ENCODE measurements at places on chromosomes 6 and 20.
A peak's percentile ranks its signal among the peaks of the same experiment; 100 is the strongest.

DNA sequence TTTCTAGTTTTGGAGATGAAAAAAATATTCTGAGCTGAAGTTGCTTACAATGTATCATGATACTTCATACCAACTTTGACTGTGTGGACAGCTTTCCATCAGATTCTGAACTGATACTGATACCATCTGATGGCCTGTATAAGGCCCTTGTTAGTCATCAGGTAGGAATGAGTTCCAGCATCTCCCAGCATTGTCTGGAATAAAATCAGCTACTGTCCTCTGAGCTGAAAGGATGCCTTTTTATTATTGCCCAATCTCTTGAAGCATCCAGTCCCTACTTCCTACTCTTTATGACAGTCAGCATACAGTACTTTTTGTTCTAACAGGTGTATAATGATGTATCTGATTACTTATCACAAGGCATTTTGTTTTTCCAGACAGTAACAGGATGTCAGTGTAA is 70.6 kb upstream of the EYA4 start:
- DNase-seq, result peak; percentile 23

- DNase-seq, result no peak
Measured at GRCh38 chr20:24208652-24209051, 220.1 kb upstream of the GGTLC1 start.

GRCh38 chr6:63368347-63368746 is 48.6 kb upstream of the LGSN start:
- DNase-seq, result no peak

GRCh38 chr6:124888581-124889371 is 73.5 kb upstream of the RNF217 start:
- no peak for DNase-seq

- no peak for DNase-seq
Measured at GRCh38 chr6:79864001-79864400, 83.4 kb downstream of the ELOVL4 start.

DNA sequence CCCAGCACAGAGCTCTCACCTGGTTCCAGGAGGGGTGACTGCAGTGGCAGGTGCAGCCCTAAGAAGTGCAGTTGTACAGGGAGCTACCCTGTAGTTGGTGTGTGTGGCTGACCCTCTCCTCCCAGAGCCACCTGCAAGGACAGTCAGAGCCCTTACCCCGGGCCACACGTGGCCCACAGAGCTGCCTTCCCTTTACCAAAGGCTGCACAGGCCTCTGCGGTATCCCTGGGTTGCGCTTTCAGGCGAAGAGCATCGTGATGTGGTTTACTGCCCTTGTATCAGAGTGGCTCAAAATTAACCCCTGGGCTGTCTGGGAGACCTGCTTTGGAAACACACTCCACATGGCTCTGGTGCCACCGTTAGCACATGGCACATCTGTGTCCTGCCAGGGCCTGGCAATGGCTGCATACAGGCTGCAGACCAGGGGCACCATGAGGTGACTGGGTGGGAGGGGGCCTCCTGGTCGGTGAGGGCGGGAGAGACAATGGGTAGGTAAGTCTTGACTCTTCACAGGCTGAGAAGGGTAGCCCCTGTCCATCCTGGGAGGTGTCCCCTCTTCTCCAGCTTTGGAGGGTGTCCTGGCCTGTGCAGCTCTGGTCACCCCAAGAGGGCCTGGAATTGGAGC is 81.5 kb downstream of the CDH4 start:
- DNase-seq, result no peak

GRCh38 chr6:52231406-52232127 is 12.7 kb downstream of the IL17F start:
- peak; percentile 52 for DNase-seq

DNA sequence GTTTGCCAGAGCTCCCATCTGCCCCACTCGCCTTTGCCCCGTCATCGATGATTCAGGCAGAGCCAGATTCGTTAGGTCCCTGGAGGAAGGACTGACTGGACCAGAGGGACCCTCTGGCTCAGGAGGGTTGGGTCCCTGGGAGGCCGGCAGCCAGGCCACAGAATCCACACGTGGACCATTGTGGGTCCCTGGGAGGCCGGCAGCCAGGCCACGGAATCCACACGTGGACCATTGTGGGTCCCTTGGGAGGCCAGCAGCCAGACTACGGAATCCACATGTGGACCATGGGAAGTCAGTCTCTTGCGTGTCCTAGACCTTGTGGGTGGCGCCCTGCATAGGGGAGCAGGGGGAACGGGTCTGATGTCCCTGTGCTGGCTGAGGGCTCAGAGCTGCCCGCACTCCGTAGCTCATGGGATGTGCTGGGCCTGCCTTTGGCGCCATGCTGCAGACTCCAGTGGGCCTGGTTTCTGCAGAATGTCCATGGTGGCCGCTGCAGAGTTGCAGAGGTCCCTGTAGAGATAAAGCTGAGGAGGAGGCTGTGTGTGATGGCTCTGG is 23.5 kb downstream of the UCKL1 start:
- DNase-seq, result no peak

- DNase-seq, result no peak
Measured at GRCh38 chr6:149965194-149966020, 1.7 kb downstream of the ULBP1 start.

GRCh38 chr20:38261054-38261390 is 487 bp upstream of the KIAA1755 start:
- no peak for DNase-seq

DNA sequence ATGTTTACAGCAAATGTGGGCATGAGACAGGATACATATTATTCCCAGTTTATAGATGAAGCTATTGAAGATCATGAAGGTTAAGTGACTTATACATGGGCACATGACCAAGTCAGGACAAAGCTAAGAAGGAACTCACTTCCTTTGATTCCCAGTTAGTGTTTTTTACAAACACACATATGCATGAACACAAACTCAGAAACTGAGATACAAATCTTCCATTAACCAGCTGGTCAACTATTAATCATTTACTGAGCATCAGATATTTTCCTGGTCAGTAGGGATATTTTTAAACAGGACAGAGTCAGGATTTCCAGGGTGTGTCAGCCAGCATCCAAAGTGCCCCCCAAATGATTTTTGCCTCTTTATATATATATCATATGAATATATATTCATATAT is 222.2 kb downstream of the OGFRL1 start:
- no peak for DNase-seq

DNA sequence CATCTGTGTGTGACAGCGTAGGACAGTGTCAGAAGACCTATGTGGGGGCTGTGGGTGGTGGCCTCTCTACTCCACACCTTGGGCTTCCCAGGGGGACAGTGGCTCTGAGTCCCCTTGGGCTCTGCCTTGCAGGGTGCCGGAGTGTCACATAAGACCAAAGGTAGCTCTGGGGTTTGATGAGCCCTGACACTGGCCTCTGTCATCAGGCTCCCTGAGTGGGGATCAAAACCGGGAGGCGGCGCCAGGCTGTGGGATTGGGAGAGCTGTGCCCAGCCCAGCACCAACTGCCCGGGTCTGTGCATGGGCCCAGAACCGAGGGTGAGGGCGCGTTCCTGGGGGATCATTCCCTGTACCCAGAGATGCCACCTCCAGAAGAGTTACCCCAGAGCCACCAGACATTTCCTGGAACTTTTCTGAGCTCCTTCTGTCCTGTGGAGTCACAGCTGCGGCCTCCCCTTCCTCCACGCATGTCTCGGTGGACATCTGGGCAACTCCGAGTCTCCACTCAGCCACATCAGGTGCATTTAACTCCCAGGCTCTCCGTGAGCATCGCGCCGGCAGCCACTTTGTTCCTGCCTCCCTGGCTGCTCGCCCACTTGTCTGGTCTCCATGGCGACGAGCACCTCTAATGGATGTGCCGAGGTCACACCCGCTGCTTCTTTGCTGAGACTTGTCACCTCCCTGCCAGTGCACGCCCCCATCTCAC is 94.7 kb downstream of the TMEM242 start:
- no peak for DNase-seq

- no peak for DNase-seq
Measured at GRCh38 chr20:47727170-47727880, 58.0 kb downstream of the SULF2 start.

DNA sequence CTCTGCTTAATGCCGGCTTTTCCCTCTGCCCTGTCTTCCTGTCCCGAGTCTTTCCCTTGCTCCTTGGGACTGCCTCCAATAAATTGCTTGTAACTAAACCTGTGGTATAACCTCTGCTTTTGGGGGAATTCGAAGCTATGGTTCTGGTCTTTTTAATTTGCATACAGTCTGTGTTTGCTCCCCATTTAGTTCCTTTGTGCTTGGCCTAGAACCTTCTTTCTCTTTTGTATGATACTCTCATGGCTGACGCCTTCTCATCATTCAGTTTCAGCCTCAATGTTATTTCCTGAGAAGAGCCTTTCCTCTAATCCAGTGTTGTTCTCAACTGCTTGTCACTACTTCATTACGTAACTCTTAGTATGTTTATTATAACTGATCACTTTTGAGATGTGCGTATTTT is 248.0 kb downstream of the PHF3 start:
- no peak for DNase-seq
